ENCODE measurements at places on chromosomes 5 and 9.
A peak's percentile ranks its signal among the peaks of the same experiment; 100 is the strongest.

DNA sequence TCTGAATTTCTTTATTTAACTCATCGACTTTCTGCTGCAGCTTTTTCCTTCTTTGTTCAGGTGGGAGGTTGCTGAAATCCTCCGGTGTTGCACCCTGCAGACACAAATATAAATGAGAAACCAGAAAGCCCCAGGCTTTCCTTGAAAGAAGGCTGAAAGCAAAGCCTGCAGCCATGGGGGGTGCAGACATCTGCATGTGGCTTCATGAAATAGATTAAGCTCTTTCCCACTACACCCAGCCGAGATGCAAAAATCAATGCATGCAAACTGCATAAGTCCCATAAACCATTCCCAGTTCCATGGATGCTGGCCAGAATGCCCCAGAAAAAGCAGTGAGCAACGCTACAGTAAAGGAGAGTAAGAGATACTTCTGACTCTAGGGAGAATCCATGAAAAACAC lies 73.6 kb downstream of the USP20 start:
- DNase-seq: no peak

DNA sequence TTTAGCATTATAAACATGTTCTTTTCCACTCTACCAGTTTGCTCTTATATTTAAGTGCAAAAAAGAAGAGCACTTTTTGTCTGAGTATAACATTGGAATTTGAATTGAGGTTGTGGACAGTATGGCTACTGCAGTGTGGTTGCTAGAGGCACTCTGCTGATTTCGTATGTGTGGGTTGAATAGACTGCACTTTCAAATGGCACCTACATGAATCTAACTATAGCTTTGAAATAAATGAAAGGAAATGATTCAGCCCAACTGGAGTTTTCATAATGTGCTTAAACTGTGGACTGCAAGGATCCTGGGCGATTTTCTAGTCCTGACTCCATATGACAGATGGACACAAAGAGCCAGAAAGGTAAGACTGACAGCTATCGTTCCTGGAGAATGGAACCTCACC lies 657.6 kb upstream of the RIOK2 start:
- no peak for DNase-seq

- DNase-seq: no peak
Measured at GRCh38 chr5:88689668-88690408, 193.1 kb downstream of the MEF2C start.

GRCh38 chr9:91714020-91714806 lies 235.8 kb downstream of the ROR2 start:
- DNase-seq: no peak

- no peak for DNase-seq
Measured at GRCh38 chr5:154193283-154193682, 2.8 kb downstream of the GALNT10 start.

DNA sequence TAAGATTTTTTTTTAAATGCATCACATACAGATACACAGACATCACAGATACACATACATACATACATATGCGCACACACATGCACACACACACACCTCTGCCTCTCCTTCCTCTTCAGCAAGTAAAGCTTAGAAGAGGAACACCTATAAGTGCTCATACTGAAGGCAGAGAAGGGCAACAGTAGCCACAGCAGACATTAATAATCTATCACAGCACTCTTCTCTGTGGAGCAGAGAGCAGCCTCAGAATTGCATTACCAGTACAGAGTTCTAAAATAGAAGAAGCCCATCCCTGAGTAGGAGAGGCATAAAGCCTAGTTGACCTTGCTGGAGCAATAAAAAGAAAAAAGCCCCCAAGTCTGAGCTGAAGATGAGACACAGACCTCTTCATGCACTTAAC lies 110.6 kb downstream of the MLLT3 start:
- no peak for DNase-seq

- DNase-seq: no peak
Measured at GRCh38 chr5:74337254-74337983, 303.1 kb downstream of the ENC1 start.

GRCh38 chr5:2634399-2635176 lies 116.9 kb downstream of the IRX2 start:
- no peak for DNase-seq

DNA sequence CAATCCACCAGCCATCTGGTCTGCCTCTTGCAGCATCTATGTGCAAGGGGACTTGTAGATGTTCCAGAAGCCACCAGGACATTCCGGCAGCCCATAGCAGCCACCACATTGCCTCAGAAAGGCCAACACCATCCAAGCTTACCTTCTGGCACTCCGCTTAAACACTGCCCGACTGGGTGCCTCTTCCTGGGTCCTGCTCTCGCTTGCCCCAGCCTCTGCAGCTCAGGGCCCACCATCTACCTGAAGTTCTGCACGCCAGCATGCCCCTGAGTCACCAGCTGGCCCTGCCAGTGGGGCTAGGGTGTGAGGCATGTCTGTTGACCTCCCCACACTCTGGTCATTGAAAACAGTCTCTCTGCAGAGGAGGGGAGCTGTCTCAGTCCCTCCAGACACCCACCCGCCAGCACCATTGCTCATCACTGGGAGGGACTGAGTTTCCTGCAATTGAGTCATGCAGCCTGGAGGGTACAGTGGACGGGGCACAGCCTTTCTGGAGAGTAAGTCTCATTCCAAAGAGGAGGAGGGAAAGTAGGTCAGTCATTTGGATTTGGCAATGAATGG lies 16.9 kb upstream of the COL5A1 start:
- DNase-seq: no peak

DNA sequence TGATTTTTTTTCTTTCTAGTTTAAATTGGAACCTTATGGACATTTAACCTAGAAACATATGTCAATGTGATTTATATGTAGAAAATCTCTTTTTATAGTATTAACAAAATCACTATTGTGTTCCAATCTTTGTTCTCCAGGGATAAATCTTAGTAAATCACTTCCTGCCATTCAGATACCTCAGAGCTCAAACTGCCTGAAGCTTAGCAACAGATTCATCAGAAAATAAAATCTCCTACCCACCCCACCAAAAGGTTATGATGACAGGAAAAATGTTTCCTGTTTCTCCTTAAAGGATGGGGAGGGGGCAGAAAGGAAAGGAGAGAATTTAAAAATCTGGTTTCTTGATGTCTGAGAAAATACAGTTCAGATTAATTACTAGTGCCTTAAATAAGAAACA lies 105.0 kb upstream of the TUT7 start:
- no peak for DNase-seq

- no peak for DNase-seq
Measured at GRCh38 chr5:138186002-138186447, 7.1 kb downstream of the KIF20A start.

GRCh38 chr5:143446535-143447226 lies 43.2 kb upstream of the NR3C1 start:
- DNase-seq: no peak

GRCh38 chr9:135992486-135993408 lies 31.6 kb upstream of the UBAC1 start:
- peak; percentile 16 for DNase-seq
